ENCODE measurements at places on chromosomes 1 and 21. TPM values are rescaled to one million over a fixed set of nuclear protein-coding genes. Genes with fewer than 3 reads are reported as not detected.

- no peak for DNase-seq
Measured at GRCh38 chr21:29640080-29640508, 299.7 kb downstream of the GRIK1 start.

Gene CHODL
- not detected for total RNA-seq

DNA sequence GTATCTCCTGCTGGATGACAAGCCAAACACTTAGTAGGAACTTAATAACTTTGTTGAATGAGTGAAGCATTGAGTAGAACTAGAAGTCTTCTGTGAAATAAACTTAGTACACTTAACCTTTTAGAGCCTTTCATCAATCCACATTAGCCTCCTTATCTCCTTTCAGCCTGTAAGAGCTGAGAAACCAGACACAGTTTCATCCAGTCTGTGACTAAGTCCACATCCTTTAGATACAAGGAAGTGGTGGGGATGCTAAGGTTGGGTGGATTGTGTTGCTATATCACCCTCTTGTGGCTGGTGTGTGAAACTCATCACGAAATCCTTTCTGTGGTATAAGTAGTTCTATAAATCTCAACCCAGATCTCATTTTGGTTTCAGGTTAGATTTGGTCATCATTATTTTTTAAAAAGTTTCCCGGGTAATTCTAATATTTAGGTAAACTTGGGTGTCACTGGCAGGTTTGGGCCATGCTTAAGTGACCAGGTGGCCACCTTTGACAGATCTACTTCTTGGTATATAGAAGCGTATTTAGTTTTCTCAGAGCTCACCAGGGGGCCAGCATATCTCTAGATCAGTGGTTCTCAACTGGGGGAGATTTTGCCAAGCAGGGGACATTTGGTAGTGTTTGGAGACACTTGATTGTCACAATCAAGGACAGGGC, 27.8 kb upstream of the CD84 start:
- DNase-seq, result no peak

GRCh38 chr1:30599721-30600120, 123.7 kb downstream of the MATN1 start:
- no peak for DNase-seq

Gene RSBN1
- 14.5 TPM for total RNA-seq

- peak; percentile 93 for DNase-seq
Measured at GRCh38 chr21:41766883-41767605, at the start of gene RIPK4. TSS of gene RIPK4 (minus strand) at chr21:41767052. CDS start at chr21:41767041, 11 bp downstream.
